Panc1 (cell line): ENCODE measurements at places on chromosomes 5 and 9. TPM values are rescaled to one million over a fixed set of nuclear protein-coding genes. Genes with fewer than 3 reads are reported as not detected.

GRCh38 chr9:116868201-116868600 is 181.1 kb downstream of the TRIM32 start:
- no peak for DNase-seq

GRCh38 chr9:132769906-132770769 is 99.9 kb downstream of the GTF3C4 start:
- DNase-seq, result no peak

DNA sequence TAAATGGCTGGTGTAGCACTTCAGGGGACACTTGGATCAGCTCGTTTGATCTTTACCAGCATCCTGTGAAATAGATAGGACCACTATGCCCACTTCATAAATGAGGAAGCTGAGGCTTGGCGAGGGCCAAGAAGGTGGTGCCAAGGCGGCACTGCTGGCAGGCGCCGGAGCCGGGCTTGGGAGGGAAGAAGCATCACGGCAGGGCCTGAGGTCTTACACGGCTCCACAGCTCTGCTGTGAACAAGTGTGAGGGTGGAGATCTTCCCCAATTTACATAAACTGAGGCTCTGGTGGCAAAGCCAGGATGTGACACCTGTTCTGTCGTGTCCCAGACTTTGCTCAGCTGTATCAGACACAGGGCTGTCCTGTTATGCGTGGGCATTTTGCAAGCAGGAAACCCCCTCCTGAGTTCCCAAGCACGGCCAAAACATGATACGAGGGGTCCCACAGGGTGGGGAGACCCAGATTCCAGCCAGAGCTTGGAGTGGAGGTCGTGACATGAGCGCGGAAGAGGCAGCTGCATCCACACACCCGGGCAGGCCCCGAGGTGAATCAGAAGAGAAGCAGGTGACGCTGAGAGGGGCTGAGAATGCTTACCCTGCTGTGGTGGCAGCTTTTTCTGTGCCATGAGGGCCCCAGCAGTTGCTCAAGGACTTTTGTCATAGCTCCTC is 117.5 kb upstream of the BOD1 start:
- DNase-seq, result no peak

DNA sequence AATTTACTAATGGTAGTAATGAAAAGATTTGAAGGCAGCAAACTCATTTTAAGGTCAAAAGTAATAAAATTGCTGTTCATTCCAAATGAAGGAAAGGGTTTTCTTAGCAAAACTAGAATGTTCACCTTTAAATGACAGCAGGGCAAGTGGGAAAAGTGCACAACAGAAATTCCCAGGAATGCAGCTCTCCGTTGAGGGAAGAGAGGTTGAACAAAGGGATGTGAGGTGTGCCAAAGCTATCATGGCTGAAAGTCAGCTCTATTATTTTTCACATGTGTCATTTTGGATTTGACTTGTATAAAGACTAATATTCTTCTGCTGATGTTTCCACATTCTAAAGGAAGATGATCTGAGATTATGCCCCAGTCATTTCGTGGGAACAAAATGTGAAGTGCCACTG is 51.6 kb downstream of the TEK start:
- DNase-seq, result no peak

DNA sequence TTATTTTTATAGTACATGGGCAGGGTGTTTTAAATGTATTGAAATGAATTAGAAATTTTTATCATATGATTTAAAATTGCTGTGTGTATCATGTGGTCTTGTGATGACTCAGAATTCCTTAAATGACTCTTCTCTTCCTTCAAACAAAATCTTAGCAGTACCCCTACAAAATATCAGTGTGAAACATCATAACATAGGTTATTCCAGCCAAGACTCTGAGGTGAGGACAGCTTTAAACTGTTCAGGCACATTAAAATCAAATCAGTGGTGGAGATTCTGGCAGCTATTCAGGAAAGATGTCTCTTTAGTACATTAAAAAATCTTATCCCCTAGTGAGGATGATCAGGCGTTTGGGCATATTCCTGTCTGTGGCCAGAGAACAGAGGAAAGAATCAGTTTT is 174.0 kb downstream of the MAN2A1 start:
- DNase-seq, result no peak

Gene SPAG8
- 0.90 TPM for total RNA-seq

- no peak for DNase-seq
Measured at GRCh38 chr9:103714992-103715391, 379.1 kb upstream of the SMC2 start.

Gene PCDHGC3
- total RNA-seq, result 54.1 TPM

DNA sequence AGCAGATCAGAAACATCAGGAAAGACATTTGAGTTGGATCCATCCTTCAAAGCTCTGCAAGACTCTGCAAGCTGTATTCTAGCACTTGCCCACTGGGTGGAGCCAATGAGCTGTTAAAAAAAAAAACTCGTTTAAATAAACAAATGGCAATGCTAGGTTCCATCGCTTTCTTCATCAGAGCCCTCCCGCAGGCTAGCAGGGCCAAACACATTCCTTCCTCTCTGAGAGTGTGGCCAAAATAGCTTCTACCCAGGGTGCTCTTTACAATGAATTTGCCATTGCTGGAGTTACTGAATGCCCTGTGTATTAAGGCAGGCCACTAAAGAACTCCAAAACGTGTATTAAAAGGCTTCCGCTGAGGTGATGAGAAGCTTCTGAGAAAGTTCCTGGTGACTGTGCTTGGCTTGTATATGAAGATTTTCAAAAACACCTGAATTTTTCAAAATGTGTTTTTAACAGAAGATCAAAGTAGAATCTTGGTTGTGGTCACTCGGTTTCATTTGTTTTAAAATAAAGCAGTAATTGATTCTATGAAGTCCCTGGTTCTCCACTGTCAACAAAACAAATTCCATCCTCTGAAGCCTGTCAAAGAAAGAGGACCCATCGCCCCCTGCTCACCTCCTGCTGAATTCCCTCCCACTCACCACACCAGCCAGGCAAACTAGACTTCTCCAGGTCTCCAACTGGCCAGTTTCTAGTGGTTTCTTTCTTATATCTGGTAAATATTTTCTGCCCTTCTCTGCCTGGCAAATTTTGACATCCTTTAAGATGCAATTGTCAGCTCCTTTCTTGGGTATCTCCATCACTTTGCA is 36.5 kb upstream of the EQTN start:
- peak; percentile 35 for DNase-seq

DNA sequence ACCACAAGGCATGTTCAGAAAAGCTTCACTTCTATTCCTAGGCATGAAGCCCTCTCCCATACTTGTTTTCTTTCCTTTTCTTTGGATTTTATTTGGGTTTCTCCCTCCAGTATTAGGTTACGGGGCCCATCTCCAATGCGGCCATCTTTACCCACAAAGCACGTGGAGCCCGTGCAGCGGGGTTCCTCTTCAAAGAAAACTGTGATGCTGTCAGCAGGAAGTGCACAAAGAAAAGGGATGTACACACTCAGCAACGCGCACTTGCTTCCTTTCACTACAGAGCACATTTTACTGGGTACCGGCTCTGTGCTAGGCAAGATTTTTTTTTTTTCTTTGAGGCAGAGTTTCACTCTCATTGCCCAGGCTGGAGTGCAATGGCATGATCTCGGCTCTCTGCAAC is 106.6 kb downstream of the COL23A1 start:
- DNase-seq, result no peak

DNA sequence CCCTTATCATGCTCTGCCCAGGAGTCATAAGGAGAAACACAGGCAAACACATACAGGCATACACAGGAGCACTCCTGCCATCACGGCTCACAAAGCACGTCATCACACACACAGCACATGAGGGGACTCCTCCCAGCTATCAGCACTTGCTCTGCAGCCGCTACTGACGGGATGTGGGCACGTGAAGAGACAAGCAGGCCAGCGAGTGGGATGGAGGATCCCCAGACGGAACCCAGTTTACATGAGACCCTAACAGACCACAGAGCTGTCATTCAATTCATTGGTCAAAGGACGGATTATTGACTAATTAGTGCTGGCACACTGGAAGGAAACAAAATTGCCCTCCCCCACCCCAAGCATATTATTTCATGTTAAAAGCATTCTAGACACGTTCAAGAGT is 53.6 kb downstream of the SEMA4D start:
- no peak for DNase-seq

DNA sequence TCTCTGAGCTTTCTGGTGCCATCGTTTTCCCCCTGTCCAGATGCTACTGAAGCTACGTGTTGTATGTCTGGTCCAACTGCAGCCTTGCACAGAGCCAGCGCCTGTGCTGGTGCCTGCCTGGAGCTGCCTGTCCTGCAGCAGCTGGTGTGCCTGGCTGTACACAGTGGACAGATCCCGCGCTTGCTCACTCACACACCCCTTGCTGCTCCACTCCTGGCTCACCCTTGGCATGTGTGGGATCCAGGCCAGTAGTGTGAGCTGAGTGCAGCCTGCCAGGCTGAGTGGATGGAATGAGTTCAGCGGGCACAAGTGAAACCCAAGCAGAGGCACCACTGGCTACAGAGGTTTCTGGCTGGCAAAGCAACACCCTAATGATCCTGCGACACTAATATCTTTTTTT is 40.4 kb downstream of the FER start:
- DNase-seq, result no peak

DNA sequence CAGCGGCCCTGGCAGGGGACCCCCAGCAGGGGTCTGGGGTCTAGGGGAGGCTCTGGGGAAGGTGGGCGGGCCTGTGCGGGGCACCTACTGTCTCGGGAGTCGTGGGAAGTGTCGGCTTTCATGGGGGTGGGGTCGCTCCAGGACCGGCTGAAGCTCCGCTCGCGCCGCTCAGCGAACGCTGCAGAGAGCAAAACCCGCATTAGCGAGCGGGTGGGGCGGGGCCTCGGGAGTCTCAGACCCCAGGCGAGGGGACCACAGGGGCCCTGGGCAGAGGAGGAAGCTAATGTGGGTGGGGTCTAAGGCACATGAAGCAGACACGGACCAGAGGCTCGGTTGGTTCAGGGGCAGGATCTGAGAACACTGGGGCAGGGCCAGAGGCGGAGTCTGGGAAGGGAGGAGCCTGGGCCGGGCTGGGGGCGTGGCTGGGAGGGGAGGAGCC is 5.5 kb downstream of the NSMF start:
- DNase-seq, result no peak

- DNase-seq, result peak; percentile 50
Measured at GRCh38 chr5:89457411-89458331, 574.7 kb upstream of the MEF2C start.

DNA sequence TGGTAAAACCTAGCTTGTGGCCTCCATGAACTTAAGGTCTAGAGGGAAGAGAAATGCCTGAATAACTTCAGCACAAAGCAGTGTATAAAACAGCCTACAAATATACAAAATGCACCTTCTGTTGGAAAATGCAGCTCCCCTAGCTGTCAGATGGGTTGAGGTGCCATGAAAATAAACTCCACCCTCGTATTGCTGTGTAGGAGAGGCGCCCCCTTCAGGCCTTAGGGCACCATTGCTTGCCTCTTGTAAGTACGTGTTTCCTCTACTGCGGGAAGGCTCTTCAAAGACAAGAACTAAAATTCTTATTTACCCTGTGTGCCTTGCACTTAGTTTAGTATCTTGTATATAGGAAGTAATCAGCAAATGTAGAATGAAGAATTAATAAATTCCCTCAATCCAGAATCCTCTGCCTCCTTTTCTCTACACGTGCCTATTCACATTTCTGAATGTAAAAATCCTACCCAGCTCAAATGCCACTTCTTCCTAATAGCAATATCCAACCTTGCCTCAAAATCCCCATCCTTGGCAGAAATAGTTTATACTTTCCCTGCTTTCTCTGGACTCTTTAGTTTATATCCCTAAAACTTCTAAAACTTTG is 393.7 kb upstream of the PDE4D start:
- DNase-seq, result peak; percentile 22

GRCh38 chr5:149849966-149850910 is 94.4 kb downstream of the PDE6A start:
- no peak for DNase-seq

Gene IFNA13
- total RNA-seq, result not detected

GRCh38 chr5:154702477-154702876 is 52.7 kb upstream of the LARP1 start:
- DNase-seq, result no peak

Gene EFNA5
- total RNA-seq, result 30.5 TPM

DNA sequence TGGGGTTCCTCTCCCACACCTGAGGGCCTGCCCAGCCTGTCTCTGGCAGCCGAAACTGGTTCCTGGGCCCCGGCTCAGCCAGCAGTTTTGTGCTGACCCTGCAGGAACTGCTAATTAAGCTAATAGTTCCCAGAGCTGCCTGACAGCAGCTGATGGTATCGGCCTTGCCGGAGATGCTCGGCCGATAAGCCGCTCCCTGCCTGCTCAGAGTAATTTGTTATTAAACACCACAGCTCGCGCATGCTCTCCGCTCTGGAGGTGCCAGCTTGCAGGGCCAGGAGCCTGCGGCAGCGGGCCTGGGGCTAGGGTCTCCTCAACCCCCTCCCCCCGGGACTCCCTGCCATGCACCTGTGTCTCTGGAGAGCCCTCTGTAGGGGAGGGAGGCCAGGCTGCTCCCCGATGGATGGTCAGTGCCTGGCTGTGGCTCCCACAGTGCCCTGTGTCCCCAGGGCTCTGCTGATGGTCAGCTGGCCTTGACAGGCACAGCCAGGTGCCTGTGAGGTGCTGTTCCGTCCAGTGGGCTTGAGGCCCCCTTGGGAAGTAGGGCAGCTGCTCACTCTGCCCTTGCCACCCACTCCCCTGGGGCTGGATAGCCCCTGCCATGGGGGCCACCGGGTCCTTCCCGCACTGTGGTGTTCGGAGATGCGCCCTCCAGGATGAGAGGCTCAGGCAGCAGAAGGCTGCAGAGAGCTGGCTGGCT is 41.7 kb downstream of the RXRA start:
- no peak for DNase-seq
